ENCODE measurements at places on chromosomes 2 and 18.
A peak's percentile ranks its signal among the peaks of the same experiment; 100 is the strongest.

GRCh38 chr2:105812180-105813044, 67.7 kb downstream of the NCK2 start:
- no peak for DNase-seq

DNA sequence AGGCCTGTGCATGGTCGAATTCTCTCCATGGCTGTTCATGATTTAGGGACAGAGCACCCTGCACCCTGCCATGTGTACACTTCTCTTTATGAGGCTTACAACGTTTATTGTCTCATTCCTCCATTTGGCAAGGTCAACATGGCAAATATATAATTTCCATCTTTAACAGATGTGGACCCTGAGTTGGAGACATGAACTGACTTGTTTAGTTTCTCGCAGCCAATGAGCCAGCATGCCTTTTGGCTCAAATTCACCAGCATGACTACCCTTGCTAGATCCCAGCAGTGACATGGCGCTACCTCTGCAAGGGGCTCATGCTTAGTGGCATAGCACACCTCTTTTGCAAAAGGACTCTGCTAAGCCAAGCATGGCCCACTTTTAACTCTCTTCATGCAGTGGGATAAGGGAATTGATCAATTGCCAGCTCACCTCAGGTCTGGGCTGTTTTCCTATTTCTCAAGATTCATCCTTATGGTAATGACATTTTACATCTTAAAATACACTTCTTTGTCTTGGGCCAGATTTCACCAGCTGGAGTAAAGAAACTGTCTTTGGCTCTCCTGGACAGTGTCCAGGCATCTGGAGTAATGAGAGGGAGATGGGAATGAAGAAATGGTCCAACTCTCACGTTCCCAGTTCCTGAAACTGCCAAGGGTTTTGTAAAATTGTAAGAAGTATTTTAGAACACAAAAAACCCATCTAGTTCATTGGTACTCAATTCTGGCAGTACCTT, 159.5 kb downstream of the SETBP1 start:
- DNase-seq, result no peak

GRCh38 chr2:197514754-197515153, 1.1 kb upstream of the MOB4 start:
- DNase-seq, result no peak

- DNase-seq, result no peak
Measured at GRCh38 chr2:241551599-241551997, 6.9 kb upstream of the BOK start.

- DNase-seq, result no peak
Measured at GRCh38 chr2:12314127-12314760, 402.5 kb upstream of the TRIB2 start.

- no peak for DNase-seq
Measured at GRCh38 chr18:57845605-57846074, 42.5 kb upstream of the ATP8B1 start.

- DNase-seq, result no peak
Measured at GRCh38 chr2:16417726-16418125, 247.9 kb downstream of the CYRIA start.

DNA sequence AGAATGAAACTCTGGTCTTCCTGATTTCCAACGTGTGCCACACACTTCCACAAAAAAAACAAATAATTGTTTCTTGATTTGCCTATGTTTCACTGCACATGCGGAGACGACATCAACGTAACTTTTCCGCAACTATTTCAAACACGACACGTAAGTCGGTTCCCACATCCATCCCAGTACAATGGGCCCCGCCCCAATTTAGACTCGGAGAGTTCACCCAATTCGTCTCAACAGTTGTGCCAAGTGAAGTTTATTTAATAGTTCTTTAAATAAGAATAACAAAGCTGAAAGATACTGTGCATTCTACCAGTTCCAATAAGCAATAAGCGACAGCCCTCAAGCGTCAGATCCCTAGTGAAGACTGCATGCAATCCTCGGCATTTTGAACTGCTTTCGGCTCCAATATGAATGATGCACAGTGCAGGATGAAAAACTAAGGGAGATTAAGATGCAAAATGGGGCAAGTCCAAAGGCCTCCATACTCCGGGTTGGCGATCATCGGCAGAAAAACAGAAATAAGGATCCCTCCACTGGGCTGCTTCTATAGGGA, 664 bp downstream of the CCT4 start:
- DNase-seq, result no peak

GRCh38 chr18:36697905-36698304, 130.9 kb downstream of the TPGS2 start:
- DNase-seq, result no peak

DNA sequence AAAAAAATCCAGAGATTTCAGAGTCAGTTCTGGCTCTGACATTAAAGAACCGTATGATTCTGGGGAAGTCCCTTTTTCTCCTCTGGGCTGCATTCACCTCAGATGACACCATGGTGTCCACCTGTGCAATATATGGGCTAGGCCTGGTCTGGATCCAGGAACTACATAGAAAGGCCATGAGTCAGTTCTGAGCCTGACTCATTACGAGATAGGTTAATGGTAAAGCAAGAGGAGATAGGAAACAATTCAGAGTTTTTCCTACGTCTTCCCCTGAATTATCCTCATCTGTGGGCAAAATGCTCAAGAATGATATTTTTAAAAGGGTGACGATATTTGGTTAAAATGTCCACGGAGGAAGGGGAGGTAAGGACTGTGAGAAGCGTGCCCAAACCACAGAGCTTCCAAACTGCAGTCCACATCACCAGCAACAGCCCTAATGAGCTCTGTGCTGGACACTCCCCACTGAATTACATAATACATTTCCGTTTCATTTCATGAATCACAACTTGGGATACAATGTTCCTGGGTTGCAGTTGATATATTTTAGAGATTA, 180.1 kb upstream of the OSR1 start:
- no peak for DNase-seq

DNA sequence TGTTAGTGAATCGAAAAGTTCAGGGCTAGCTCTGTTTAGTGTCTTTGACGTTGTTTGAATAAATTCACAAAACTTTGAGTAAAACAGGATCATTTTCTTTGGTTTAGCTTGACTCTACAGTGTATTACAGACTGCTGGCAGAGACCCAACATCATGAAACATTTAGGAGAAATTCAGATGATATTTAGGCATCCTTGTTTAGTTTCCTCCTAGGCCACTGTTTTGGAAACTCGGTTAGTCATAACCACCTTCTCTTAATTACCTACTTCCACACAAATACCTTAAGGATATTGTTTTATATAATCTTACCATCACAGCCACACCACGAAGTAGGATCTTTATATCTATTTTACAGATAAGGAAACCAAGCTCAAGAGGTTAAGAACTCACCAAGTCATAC, 7.8 kb downstream of the LIMS1 start:
- DNase-seq, result no peak

DNA sequence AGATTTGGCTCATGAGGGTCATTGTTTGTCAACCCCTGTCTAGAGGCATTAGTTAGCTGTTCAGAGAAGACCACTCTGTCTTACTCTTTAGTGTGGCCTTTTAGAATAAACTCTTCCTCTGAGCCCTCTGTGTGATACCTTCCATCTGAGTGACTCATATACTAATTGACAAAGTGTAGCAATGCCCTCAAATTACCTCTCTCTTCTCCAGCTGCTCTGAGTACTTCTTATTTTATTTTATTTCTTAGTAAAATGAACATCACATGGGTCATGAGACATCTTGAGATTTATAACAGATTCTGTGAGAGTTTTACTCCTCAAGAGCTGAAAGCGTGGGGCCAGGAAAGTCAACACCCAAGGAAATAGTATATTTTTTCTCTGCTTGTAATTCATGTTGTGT, 67.4 kb downstream of the KCTD18 start:
- no peak for DNase-seq

- no peak for DNase-seq
Measured at GRCh38 chr2:151576080-151576479, 158.2 kb downstream of the NEB start.

DNA sequence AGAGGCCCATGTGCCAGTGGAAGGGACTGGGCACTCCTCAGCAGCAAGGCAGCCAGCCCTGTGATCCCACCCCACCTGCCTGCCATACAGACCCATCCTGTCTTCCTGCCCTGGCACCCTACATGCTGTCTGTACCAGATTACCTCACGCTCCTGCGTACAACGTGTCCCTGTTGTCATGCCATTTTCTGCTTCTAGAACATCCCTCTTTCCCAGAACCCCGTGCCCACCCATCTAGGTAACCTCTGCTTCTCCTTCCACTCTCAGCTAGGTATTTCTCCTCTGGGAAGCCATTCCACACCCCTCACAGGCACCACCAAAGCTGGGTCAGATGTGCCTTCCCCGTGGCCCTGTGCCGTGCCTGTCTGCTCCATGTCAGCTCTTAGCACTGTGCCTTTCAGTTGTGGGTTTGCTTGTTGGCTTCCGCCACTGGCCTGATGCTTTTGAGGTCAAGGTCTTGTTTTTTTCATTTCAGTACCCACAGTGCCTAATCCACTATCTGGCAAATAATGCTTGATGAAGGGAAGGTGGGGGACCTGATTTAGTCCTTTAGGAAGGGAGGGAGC, 71.7 kb upstream of the ALPP start:
- DNase-seq, result no peak

DNA sequence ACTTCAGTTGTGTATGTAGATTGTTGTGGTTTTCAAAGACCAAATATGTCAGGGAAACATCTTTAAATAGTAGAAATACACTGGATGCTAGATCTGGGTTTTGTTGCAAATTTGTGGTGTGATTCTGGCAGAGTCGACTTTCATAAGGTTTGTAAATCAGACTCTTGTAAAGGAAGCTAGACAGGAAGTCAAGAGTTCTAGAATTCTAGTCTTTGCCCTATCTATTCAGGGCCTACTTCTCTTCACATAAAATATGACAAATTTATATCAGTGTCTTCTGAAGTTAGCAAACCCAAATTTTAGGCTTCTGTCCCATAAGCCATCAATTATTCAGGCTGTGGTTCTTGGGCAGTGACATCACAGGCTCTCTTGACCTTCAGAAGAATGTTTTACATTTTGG, 1579.2 kb upstream of the PIK3C3 start:
- no peak for DNase-seq

GRCh38 chr18:8979258-8979988, 123.1 kb upstream of the NDUFV2 start:
- DNase-seq, result no peak

GRCh38 chr2:208135794-208136715, 6.4 kb upstream of the CRYGC start:
- DNase-seq, result no peak

GRCh38 chr2:105797298-105797819, 52.6 kb downstream of the NCK2 start:
- no peak for DNase-seq

GRCh38 chr2:209191139-209191538, 232.7 kb upstream of the MAP2 start:
- DNase-seq, result no peak

GRCh38 chr2:23574919-23575654, 190.1 kb downstream of the KLHL29 start:
- DNase-seq, result no peak

- no peak for DNase-seq
Measured at GRCh38 chr18:23967321-23968089, 47.0 kb upstream of the TTC39C start.

GRCh38 chr2:151292141-151292540, 2.7 kb upstream of the NMI start:
- no peak for DNase-seq

DNA sequence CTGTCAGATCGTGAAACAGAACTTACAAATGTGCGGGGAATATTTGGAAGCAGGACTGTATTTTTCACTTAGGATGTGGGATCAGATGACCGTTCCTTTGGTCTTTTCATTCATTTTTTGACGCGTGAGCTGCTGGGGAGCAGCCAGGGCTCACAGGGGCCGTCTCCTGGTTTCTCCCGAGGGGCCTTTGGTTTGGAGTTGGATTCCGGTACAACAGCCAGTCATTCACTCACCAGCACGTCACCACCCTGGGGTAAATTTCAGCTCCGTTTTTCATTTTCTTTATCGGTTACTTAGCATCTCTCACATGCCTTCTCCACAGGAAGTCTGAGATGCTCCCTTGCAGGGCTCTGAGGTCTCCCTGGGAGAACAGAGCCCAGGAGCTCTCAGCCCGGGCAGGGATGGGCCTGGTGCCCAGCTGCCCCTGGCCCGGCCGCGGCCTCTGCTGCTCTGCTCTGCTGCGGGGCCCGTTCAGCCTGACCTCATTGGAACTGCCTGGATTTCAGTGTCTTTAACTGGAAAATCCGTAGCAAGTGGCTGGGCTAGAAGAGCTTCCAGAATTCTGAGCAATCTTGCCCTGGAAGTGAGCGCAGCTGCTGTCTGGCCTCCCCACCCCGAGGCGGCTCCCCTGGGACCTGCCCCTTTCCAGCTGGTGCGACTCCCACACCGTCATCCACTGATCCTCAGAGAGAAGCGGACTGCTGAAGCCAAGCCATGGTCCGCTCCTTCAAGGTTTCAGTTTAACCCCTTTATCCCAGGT, 335.6 kb downstream of the EIPR1 start:
- peak; percentile 86 for DNase-seq

DNA sequence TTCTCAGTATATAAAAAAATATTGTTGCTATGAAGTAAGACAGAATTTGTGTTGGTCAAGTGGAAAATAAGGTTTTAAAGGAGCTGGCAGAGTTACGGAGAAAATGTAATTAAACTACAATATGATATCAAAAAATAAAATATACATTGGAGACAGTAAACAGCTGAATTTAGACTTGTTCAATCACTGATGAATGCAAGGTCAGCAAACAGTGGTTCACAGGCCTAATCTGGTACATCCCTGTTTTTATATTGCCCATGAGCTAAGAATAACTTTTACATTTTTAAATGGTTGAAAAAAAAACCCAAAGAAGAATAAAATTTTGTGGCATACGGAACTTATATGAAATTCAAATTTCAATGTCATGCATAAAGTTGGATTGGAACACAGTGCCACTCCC, 131.0 kb upstream of the TRIB2 start:
- DNase-seq, result no peak

Data from heart left ventricle (tissue), 16 donors.